NCI-H1694 treated with DMSO at 0.1 percent for 48 hours (cell line): ENCODE measurements at places on chromosomes 4 and X.

DNA sequence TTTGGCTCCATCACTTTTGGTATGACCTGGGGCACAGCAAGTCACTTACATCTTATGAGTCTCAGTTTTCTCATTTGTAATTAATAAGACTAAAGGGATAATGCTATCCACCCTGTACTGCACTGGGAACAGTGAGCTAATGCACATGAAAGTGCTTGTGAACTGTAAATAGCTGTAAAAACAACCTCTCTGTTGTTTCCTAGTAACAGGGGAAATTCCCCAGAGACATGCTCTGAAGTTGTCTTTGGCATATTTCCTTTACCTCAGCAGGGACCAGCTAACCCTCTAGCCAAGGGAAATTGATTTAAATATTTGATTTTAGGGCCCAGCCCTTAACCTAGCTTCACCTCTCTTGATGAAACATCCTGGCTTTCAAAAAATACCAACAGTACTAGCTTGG, 6.1 kb upstream of the CYSLTR1 start:
- DNase-seq = no peak

DNA sequence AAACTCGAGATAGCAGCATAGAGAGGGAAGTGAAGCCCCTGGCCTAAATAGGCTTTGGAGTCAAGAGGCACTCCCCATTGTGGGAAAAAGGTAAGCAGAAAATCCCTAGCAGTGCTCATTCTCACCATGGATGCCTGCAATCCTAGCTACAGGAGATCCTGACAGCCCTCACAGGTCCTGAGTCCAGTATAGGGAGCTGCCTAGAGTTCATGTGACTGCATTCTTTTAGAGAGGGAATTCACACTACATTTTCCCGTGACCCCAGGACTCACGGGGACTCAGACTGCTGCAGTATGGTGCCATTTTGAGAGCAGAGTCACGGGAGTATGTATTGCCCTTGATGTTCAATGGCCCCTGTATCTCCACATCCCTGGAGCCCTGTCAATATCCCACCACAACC, 82.4 kb downstream of the MAGED1 start:
- no peak for DNase-seq

DNA sequence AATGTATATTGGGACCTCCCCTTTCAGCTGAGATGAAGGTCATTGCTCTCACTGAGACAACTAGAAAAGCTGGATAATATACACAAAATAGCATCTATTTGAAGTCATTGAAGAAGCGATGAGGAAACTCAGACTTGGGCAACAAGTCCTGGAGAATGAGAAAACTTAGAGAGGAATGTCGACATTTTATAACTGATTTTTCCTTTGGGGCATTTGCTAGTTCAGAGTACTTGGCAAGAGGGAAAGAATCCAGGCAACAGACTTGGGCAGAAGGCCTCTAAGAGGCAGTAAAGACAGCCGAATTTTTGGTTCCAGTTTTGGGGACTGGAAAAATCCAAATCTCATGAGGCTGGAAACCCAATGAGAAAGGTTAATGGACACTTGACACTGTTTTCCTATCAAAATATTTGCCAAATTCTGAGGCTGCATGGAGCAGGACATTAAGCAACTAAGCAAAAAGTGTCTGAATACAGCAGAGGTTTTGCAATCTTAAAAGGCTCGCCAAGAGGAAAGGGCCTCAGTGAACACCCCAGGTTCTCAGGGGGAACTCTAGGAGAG, 21.0 kb upstream of the ANXA5 start:
- DNase-seq = no peak

DNA sequence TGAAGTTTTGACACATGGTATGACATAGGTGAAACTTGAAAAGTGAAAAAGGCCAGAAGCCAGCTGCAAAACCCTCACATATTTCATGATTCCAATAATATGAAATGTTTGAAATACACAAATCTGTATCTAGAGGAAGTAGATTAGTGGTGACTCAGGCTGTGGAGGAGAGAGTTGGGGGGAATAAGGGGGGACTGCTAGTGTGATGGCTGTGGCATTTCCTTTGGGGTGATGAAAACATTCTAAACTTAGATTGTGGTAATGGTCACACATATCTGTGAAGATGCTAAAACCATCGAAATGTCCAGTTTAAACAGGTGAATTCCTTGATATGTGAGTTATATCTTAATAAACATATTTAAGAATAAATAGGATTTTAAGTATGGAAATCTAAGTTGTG, 343.5 kb upstream of the SFRP2 start:
- DNase-seq = no peak

DNA sequence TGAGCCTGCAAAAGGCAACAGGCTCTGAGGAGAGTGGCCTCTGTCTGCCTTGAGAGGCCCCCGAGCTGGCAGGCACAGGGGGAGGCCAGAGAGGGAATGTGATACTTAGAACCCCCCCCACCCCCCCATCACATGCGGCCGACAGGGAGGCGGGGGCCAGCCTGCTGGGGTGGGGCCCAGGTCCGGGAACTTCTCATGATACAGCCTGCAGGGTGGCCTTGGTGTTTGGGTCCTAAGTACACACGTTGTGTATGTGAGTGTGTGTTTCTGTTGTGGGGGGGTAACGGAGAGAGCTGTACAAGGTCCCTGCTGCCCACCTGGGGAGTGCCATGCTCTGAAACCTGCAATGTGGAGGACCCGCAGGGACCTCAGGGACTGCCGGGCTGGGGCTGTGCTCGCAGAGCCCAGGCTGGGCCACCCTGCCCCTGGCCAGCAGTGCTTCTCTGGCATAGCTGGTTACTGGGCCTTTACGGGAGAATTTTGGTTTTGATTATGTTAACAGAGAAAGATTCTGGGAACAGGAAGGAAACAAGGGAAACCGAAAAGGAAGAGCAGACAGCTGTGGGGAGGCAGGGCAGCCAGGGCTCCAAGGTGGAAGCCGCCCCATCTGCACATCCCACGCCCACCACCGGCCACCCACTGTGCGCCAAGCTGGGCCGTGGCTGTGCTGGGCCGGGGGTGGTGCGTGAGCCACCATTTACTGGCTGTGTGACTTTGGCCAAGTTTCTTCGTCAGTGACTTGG, 19.9 kb downstream of the SH3BP2 start:
- no peak for DNase-seq

- no peak for DNase-seq
Measured at GRCh38 chr4:168724686-168725411, 228.0 kb downstream of the PALLD start.

DNA sequence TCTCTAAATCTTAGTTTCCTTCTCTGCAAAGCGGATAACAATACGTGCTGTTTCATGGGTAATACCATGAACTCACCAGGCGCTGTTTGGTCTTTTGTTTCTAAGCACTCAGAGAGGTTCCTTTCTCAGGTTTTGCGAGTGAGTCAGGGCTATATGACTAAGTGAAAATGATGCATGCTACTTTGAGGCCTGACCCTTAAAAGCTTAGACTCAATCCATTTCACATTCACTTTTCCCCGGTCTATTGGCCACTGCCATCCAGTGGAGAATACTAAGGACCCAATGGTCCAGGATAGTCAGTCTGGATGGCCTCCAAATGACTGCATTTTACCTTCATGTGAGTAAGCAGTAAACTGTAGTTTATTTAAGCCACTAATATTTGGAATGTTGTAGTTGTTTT, 400.8 kb upstream of the SLIT2 start:
- no peak for DNase-seq

DNA sequence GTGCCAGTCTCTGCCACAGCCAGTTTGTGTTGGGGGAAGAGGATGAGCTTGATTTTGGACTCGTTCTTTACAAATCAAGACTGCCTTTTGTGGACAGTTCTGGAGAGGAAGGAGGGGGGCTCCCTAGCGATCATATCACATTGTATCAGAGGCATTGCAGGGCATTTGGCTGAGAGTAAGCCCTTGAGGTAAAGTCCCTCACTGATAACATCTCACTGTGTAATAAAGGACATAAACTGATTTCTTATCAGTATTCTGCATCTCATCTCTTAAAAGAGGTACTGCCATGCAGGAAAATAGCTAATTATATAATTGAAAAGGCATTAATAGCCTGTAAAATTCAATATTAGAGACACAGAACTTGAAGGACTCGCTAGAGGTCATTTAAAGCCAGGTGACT, 6.1 kb upstream of the IGFBP7 start:
- no peak for DNase-seq

- DNase-seq = no peak
Measured at GRCh38 chrX:107522901-107523300, 73.4 kb downstream of the FRMPD3 start.

- DNase-seq = no peak
Measured at GRCh38 chr4:87565746-87566145, 36.6 kb upstream of the SPARCL1 start.

DNA sequence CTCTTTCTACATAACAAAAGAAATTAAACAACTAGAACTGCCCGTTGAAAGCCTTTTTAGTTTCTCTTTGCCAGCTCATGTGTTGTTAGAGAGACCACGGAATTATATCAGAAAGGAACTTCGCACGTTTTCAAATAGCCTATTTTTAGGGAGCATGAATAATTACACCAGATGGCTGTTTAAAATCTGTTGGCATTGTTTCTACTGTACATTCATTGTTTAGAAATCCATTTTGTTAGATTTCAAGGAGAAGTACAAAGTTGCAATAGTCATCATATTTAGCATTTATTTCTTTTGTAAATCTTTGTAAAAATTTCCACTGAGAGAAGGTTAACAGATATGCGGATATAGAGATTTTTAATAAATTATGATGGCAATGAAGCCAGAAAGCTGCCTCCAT, 403.0 kb upstream of the HS3ST1 start:
- DNase-seq = peak; percentile 37

- DNase-seq = no peak
Measured at GRCh38 chr4:7063362-7063761, 4.5 kb downstream of the GRPEL1 start.

GRCh38 chr4:182197611-182198010, 45.6 kb upstream of the TENM3 start:
- DNase-seq = no peak

DNA sequence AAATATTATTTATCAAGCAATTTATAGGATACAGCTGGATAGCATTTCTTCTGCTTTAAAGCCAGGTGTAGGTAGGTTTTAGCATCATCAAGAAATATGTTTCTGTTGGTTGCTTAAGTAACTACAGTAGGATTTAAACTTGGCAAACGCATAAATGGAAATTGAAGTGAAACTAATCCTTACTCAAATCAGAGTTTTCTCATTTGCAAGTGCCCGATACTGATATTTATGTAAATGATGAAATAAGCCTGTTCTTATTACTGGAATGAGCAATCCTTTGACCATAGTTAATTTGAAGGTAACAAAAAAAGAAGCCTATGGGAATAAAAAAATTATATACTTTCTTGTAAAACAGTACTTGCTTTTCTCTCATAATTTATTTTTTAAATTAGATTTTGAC, 23.2 kb upstream of the PIGA start:
- no peak for DNase-seq

- DNase-seq = no peak
Measured at GRCh38 chr4:30002341-30002740, 717.8 kb upstream of the PCDH7 start.

DNA sequence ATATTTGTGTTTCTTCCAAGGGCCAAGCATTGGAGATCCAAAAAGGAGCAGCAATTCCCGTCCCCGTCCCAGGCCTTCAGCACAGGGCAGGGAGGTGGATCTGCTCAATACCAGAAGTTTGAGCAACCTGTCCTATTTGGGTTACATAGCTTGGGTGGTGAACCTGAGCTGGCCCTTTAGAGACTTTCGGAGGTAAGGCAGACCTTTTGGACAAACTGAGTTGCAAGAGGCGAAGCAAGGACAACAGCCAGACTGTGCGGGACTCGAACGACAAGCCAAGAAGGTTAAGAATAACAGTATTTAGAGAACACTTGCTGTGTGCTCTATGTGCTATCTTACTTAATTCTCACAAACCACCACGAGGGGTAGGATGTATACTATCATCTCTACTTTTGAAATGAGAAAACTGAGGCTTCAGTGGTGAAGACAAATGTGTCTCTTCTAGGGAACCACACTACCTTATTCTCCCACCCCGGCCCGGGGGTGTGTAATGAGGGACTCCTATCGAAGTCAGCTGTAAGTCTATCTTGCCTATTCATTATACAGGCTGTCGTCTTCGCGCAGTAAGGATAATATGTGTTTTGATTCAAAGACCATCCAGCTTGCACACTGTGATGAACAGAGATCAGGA, 1.3 kb downstream of the NOP14 start:
- DNase-seq = no peak

DNA sequence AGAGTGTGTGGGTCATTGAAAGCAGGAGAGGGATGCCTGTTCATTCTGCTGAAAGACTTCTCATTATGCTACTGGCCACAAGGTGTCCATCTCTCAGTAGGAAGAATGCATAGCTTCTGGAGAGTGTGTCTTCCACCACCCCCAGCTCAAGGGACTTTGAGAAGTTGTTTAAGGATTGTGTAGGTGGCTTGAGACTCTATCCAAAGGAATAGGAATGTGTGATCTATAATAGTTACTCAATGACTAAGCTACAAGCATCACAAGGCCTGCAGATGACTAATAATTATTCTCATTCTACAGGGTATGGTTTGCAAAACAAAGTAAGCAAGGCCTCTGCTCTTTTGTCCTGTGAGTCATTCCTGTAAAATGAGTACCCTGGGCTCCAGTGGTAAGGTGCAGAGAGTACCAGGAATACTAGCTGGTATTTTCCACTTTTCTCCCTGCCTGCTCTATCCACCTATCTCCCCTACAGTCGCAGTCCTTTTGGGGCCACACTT, 279.8 kb upstream of the BOD1L1 start:
- no peak for DNase-seq

- no peak for DNase-seq
Measured at GRCh38 chr4:181272422-181272821, 970.8 kb upstream of the TENM3 start.

DNA sequence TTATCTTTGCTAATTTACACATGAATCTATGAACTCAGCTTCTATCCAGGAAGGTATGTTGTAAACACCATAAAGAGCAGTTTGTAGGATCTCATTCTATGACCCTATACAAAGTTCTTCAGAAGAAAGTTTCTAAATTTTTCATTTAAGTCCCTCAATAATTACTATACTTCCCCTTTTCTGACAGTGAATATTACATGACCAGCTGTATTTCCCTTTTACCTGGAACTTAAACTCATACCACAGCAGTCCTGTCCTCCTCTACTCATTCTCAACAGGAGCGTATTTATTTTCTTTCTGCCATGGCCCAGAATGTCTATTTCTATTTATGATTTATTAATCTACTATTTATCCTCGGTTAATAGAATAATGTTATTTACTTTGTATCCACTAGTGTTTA, 15.8 kb downstream of the RASGEF1B start:
- DNase-seq = no peak

- no peak for DNase-seq
Measured at GRCh38 chr4:80423553-80424224, 88.2 kb downstream of the CFAP299 start.

DNA sequence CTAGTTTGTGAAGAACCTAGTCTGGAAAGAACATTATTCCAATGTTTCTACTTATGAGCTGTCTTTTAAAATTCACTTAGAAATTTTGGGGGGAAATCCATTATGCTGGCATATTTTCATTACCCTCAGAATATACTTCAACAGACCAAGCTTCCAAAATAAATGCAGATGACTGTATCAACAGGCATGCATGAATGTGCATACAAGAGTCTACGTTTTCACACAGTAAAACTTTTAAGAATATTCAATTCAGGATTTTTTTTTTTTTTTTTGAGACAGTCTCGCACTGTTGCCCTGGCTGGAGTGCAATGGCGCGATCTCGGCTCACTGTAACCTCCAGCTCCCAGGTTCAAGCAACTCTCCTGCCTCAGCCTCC, 49.7 kb downstream of the ABCG2 start:
- DNase-seq = no peak

- no peak for DNase-seq
Measured at GRCh38 chr4:82677327-82677726, 115.5 kb upstream of the TMEM150C start.
